ENCODE measurements at places on chromosomes 6 and 20.

GRCh38 chr6:137102851-137103492 is 58.2 kb upstream of the IL20RA start:
- DNase-seq: no peak

DNA sequence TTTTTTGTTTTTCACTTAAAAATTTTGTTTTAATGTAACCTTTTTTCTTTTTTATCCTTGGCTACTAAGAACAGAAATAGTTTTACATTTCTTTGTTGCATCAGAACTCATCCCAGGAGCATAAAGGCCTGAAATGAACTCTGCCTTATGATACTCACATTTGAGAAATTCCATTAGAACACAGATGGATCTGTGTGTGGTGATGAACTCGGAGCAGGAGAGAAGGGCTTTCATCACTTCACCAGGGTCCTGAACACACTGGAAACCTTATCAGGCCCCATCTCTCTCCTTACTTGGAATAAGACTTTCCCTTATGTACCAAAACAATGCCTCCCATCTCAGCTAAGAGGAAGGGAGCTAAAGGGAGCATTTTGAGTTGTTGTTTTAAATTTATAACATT is 139.4 kb downstream of the PHF3 start:
- DNase-seq: no peak

- no peak for DNase-seq
Measured at GRCh38 chr6:24529985-24530384, 35.2 kb downstream of the ALDH5A1 start.

GRCh38 chr6:126172131-126172530 is 167.8 kb upstream of the CENPW start:
- DNase-seq: no peak

DNA sequence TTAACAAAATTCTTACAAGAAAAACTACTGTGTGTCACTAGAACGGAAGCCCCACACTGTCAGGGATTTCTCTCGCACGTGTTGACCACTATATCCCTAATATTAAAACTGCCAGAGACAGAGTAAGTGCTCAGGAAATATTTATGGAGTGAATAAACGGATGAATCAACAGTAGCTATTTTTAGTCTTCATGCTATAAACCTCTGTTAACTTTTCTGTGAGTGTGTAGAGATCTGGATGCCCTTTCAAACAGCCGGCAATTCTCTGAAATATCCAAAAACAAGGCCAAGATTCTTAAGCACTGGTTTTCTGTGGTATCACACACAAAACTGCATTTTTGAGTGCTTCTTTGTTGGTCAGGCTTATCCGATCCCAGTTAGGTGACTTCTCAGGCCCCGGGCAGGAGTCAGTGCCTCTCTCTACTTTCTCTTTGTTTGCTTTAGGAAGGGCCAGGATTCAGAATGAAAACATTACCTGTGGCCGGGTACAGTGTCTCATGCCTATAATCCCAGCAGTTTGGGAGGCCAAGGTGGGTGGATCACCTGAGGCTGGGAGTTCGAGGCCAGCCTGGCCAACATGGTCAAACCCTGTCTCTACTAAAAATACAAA is 15.7 kb downstream of the ATP9A start:
- DNase-seq: no peak

GRCh38 chr6:31901415-31901952 is 402 bp downstream of the ZBTB12 start:
- peak; percentile 28 for DNase-seq

DNA sequence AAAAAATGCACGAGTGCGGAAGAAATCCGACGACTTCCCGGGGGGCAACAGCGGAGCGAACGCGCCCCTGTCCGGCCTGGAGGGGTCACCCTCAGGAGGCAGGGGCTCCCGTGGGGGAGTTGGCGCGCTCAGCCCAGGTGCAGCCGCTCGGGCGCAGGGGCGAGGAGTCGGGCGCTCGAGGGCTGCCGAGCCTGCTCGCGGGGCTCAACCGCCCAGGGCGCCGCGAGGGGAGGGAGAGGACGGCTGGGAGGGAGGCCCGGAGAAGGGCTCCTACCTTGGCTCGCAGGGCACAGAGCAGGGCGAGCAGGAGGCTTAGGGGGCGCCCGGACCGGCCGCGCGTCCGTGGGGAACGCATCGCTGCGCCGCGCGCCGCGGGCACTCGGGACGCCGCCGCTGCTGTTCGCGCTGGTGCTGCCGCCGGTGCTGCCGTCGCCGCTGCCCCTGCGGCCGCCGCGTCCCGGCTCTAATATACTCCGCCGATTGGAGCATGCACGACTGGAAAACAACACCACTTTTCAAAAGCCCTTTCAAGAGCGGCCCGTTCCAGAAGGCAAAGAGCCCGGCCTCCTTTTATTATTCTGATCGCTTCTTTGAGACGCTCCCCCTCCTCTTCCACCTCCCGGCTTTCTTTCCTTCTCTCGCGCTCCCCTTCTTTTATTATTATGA is 490 bp downstream of the JAG1 start:
- DNase-seq: no peak
